Panc1 (cell line): ENCODE measurements at places on chromosomes 12 and 14. TPM values are rescaled to one million over a fixed set of nuclear protein-coding genes. Genes with fewer than 3 reads are reported as not detected.

DNA sequence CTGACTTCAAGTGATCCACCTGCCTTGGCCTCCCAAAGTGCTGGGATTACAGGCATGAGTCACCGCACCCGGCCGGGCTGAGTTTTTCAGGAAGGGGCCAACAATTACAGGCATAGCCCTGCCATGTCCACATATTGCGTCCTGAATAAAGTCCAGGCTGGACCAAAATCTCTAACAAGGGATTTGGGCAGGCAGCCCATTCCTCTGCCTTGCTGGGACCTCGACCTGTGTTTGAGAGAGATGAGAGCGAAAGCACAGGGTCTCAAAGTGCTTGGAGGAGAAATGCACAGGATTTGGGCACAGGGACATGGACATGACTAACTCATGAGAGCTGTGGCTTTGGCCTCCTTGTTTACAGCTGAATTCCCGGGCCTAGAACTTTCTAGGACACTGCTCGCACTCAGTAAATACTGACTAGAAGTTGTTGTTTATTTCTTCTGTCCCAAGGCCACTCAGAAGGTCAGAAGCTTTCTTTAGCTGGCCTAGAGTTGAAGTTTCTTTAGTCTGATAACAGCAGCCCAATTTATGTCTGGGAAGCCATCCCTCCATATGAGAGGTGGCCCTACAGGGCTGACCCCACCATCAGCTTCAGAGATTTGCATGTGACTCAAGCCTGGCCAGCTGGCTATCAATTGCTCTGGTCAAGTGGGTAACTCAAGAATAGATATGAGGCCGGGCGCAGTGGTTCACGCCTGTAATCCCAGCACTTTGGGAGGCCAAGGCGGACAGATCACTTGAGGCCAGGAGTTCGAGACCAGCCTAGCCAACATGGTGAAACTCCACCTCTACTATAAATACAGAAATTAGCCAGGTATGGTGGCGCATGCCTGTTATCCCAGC lies 11.7 kb downstream of the CAMKK2 start:
- DNase-seq, result no peak

PDZRN4 gene
- total RNA-seq, result not detected

GRCh38 chr12:63480186-63480585 lies 188.1 kb downstream of the DPY19L2 start:
- no peak for DNase-seq

GRCh38 chr14:97977651-97978261 lies 1180.6 kb downstream of the VRK1 start:
- no peak for DNase-seq

AQP2 gene
- total RNA-seq, result 0.36 TPM

ZDHHC22 gene
- total RNA-seq, result 0.46 TPM

NTF3 gene
- total RNA-seq, result not detected

- DNase-seq, result no peak
Measured at GRCh38 chr14:31596342-31597095, 35.3 kb downstream of the NUBPL start.

ASB2 gene
- 0.28 TPM for total RNA-seq

DNA sequence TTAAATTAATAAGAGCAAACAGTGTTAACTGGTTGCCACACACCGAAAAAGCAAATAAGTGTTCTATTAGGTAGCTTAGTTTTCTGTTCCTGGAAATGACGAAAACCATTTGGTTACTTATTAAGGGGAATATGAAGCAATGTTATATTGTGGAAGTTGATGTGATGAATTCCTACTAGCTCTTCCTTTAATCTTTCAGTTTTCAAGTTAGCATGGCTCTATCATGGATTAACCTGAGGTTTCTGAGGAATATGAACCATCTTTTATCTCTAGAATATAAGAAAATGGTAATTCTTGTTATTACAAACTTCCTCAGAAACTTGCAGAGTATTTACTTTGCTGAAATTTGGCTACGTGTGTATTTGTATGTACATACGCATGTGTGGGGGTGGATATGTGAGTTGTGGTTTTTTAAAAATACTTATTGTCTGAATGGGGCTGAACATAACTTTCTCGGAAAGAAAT lies 245.7 kb downstream of the KCNC2 start:
- DNase-seq, result no peak
